ENCODE measurements at places on chromosomes 1 and 21. TPM values are rescaled to one million over a fixed set of nuclear protein-coding genes. Genes with fewer than 3 reads are reported as not detected.

Gene RNU1-3
- total RNA-seq, result under 0.01 TPM

Gene TMEM79
- 2.1 TPM for total RNA-seq

Gene CITED4
- 3.0 TPM for total RNA-seq

Gene BCAR3
- total RNA-seq, result 5.5 TPM

Gene KCNA3
- total RNA-seq, result 28.8 TPM

Gene SPRR2G
- total RNA-seq, result not detected

Gene FMN2
- 46.8 TPM for total RNA-seq

Gene PROX1
- 85.6 TPM for total RNA-seq

Gene AJAP1
- total RNA-seq, result 25.4 TPM

Gene OR10Z1
- not detected for total RNA-seq

Data from diencephalon (tissue), 1 donor.